LNCaP clone FGC (cell line): ENCODE measurements at places on chromosomes 12 and 14.

DNA sequence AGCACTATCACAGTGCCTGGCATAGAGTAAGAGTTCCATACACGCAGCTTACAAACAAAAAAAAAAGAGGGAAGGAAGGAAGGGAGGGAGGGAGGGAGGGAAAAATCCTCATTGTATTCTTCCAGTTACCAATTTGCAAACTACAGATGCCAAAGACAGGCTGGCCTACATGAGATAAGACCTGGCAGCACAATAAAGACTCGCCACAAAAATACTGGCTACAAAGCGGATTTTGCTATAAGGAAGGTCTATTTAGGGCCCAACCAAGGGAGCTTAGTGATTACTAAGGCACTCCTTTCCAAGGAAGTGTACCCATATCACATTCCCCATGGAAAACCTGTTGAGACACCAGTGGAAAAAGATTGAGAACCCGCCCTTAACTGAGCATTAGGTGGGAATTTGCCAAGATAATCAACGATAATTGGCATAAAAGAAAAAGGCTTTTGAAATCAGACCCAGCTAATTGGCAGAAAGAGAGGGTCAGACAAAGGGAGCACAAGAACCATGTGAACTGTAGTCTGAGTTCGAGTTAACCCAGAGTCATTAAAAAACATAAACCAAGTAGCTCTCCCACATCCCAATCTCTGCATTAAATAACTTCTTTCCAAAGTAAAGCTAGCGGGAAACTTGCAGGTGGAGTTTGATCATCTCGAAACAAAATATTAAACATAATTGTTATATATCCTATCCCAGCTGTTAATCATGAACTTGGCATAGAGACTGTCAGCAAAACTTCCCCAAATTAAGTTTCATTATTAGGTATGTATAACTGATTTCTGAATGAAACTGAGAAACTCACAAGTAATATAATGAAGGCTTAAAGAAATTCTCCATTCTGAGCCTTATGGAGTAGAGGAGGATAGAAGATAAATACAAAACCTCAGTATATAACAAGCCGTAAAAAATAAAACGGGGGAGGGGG lies 50.1 kb downstream of the PHLDA1 start:
- no peak for DNase-seq

DNA sequence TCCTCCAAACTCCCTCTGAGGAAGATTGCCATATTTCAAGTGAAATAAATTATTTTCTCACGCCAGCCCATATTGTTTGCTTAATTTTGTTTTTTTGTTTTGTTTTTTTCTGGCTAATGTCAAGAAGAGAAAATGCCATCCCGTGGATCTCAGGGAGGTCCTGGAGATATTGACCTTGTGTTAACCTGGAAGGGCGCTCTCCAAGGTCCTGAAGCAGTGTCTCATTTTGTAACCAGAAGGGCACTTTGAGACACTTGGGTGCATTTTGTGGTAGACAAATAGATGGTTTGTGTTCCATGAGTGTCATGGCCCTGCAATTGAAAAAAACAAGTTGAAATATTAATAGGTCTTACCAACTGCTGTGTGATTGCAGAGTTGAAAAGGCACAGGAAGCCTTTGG lies 268.9 kb downstream of the SUDS3 start:
- peak; percentile 7 for DNase-seq

- DNase-seq, result no peak
These were observed 497.0 kb downstream of the TMEM121 start for GRCh38 chr14:106023411-106023810.

DNA sequence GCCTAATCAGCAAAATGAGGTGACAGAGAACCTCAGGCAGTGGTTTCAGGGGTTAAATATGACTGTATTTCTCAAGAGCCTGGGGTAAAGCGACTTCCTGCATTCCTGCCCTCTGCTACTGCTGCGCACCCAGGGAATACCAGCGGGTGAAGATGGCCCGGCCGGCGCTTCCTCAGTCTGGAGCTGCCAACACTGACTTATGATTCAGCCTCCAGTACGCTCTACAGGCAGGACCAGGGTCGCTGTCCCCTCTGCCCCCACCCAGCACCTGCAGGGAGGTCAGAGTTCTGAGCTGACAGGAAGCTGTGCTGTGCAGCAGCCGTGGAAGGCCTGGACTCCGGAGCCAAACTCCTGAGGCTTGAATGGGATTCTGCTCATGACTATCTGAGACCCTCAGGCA lies 127.9 kb downstream of the PIWIL1 start:
- DNase-seq, result no peak

GRCh38 chr12:24062642-24063245 lies 113.3 kb upstream of the SOX5 start:
- DNase-seq, result no peak

GRCh38 chr12:53299101-53299453 lies 418 bp upstream of the MYG1 start:
- DNase-seq, result no peak

DNA sequence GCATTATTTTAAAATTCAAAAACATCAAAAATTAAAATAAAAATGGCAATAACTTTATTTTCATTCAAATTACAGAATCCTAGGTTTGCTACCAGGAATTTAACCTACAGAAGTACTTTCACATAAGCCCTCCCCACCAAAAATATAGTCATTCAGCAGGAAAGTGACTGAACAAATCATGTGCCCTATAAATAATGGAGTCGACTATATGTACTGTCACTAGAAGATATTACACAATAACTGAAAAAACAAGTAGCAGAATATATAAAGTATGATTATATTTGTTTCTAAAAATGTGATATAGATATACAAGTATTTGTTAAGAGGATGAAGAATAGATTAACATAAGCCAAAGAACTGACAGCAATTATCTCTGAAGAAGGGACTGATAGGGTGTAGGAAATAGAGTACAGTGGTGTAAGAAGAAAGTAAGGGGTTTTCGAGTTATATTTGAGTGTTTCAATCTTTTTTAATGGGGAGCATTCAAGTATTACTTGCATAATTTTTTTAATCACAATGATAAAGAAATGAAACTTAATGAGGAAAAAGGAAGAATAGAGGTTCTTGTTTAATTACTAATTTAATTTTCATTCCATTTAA lies 7.9 kb downstream of the C2CD5 start:
- no peak for DNase-seq

DNA sequence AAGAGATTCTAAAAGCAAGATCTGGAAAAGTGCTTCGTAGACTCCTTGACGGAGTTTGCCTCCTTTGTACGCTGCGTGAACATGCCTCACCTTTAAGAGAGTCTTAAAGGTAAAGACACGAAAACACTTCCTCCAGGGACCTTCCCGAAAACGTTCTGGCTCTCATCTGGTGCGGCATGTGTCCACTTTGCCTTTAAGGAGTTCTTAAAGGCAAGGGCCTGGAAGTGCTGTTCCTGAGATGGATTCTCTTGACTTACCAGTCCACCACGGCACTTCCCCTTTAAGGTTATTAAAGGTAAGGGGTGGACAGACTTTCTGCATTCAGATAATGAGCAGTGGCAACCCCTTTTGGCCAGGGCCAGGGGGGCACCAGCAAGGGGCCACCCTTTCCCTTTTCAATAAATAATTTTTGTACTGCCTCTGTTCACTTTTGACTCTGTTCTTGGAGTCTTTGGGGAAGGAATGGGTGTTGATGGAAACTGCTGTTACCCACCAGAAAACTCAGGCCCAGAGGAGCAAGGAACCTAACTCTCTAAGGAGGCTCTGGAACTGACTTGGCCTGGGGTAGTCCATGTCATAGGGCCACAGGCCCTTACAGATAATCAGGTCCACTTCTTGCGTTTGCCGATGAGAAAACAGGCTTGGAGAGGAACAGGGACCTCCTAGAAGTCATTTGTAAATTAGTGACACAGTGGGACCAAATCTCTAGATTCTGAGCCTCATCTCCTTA lies 4.4 kb downstream of the REM2 start:
- peak; percentile 97 for DNase-seq

GRCh38 chr12:111068290-111068689 lies 147.9 kb upstream of the MYL2 start:
- no peak for DNase-seq

DNA sequence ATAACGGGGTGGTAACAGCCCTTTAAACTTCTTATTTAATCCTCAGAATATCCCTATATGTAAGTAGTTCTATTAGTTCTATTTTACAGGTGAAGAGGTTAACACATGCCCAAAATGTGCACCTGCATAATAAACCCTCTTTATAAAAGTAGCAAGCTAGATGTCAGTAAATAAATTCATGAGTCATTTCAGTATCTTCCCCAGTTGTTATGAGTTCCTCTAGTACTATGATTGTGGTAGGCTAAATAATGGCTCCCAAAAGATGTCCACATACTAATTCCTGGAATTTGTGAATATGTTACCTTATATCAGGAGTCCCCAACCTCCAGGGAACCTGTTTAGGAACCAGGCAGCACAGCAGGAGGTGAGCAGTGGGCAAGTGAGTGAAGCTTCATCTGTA lies 106.5 kb downstream of the TMTC3 start:
- DNase-seq, result no peak

DNA sequence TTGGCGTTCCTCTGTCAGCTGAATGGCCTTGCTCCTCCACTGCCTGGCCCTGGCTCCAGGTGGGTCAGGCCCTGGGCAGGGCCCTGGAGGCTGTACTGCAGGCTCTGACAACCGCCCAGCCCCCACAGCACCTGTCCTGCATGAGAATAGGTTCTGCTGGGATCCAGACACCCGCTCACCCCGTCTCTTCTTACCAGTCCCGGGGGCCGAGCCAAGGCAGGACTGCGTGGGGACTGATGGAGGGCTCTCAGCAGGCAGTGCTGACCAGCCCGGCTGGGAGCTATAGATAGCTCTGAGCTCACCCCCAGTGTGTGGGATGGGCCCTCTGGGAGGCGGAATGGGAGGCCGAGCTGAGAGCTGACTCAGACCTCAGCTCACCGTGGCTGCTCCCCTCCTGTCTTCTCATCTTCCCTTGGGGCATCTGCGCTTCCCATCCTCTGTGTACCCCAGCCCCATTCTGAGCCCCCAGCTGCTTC lies 39.6 kb downstream of the TEAD4 start:
- DNase-seq, result no peak

GRCh38 chr14:101623685-101624444 lies 62.6 kb downstream of the DIO3 start:
- DNase-seq, result no peak

GRCh38 chr12:105330283-105330930 lies at the start of gene C12orf75:
C12orf75 (plus strand) TSS chr12:105330691; CDS start chr12:105330892, 201 bp downstream.
- no peak for DNase-seq

- no peak for DNase-seq
These were observed 2.2 kb upstream of the NXPH4 start for GRCh38 chr12:57214398-57214781.

- DNase-seq, result no peak
These were observed 14.0 kb upstream of the DPF3 start for GRCh38 chr14:72907886-72908285.

DNA sequence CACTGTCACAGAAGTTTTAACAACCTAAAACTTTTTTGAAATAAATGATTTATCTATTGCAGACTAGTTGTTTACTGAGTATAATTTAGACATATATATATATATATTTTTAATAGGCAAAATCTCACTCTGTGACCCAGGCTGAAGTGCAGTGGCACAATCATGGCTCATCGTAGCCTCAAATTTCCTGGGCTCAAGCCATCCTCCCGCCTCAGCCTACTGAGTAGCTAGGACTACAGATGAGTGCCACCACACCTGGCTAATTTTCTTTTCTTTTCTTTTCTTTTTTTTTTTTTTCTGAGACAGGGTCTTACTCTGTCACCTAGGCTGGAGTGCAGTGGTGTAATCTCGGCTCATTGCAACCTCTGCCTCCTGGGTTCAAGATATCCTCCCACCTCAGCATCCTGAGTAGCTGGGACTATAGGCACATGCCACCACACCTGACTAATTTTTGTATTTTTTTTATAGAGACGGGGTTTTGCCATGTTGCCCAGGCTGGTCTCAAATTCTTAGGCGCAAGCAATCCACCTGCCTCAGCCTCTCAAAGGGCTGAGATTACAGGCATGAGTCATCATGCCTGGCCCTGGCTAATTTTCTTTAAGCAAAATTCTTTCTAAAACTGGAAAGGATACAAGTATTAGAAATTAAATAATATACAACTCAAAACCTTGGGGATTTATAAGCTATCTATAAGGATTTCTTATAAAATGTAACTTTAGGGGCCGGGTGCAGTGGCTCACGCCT lies 23.1 kb downstream of the EEA1 start:
- DNase-seq, result no peak

DNA sequence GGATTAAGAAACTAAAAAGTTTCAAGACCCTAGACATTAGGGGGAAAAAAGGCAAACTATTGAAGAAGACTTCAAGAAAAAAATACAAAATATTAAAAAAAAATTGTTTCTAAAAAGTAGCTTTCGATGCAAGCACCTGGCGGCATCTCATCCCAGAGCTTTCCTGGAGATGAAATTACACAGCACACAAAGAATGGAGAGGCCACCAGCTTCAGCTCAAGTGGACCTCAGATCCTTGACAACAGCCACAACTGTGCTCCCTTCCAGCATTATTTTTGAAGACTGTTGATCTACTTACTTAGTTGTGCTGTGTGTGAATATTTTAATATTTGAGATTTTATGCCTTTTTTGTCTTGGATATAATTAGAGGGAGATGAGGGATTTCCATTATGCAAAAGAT lies 479.0 kb downstream of the GLT1D1 start:
- no peak for DNase-seq

DNA sequence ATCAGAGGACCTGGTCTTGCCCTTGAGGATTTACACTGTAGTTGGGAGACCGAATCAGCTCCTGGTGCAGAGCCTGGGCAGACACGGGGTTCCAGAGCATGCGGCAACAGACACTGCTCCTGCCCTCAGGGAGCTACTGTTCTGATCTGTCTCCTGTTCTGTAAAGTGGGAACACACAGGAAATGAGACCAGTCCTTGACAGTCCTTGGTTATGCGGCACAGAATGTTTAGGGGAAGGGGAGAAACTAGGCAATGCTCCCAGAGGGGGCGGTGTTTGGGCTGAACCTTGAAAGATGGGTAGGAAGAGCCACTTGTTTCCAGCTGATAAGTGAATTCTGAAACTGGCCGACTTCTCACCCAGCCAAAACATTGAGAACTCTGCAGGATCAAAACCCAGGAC lies 132.4 kb downstream of the ZFP36L1 start:
- no peak for DNase-seq

- no peak for DNase-seq
These were observed 54.3 kb upstream of the OVCH1 start for GRCh38 chr12:29551812-29552211.
